ENCODE measurements at places on chromosomes 7 and 10. TPM values are rescaled to one million over a fixed set of nuclear protein-coding genes. Genes with fewer than 3 reads are reported as not detected.

DNA sequence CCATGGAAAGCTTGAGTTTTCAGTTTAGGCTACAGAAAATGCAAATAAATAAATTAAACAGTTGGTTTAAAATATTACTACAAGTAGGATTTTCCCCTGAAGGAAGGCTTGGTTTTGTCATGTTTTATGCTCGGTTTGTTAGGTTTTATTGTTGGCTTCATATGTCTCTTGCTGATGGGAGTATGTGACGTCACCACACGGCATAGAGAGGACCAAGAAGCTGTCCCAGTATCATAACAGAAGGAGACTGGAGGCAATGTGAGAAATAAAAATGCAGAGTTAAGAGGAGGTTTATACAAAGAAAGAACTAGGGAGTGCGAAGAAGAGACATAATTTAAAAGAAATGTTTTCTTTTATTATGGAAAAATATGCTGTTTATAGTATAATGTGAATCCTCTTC is 24.4 kb downstream of the PCDH15 start:
- no peak for DNase-seq

DNA sequence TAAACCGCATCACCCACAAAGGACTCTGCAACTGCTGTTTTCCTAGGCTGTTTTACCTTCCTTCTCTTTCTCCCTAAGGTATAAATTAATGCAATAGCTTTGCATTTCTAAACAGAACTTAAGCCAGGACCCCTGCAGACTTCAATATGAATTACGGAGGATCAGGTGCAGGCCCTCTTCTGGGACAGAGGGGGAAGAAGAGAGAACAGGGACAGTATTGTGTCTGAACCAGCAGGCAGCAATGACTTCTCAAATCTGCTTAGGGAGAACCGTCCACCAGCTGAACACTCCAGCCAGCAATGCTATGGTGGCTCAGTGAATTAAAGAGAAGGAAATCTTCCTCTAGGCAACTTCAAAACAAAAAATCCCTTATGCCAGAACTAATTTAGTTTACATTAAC is 35.7 kb downstream of the POLR3A start:
- no peak for DNase-seq

GRCh38 chr7:111486472-111487142 is 75.7 kb downstream of the IMMP2L start:
- DNase-seq: no peak

- DNase-seq: no peak
These were observed 134.7 kb downstream of the ARL5B start for GRCh38 chr10:18793951-18794350.

DNA sequence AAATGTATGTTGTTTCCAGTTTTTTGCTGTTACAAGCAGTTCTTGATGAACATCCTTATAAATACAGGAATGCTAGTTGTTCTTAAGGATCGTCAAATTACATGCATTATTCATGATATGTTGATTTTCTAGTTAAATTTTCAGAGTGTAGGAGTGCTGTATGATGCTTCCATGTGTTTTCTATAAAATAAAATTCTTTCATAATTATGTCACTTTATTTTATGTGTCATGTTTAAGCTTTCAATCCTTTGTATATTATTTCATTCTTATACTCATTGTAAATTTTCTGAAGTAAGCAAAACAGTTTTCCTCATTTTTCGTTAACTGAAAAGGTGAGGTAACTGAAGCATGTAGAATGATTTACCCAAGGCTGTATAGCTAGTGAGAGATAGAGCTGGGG is 16.8 kb upstream of the MYPN start:
- no peak for DNase-seq

DNA sequence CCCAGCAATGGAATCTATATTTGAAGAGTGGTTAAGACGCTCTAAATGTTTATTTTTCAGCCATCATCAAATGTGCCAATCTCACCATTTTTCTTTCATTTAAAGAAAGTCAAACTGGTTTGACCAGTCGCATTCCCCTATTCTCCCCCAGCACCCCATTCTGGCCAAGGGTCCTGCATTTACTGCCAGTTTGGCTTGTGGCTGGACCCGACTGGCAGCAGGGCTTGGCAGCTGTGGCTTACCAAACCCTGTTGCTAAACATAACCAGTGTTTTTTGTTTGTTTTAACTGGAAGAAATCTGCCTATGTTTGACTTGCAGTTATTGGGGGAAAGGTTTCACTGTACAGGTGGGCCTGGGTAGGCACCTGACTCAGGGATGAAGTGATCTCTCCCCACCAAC is 116.3 kb downstream of the CYP26A1 start:
- DNase-seq: no peak

DNA sequence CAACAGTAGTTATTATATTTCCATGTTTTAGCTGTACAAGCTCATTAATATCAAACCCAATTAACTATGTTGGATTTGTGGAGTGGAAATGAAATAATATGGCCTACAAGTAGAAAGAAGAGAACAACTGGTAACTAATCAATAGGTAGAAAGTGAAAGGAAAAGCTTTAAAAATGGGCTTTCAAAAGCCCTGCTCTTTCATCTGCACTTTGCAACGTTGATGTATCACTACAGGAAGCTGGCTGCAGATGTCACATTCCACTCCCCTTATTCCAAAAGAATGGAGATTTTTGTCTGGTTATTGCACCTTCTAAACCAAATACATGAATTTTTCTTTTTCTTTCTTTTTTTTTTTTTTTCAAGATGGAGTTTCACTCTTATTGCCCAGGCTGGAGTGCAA is 11.7 kb upstream of the MKI67 start:
- DNase-seq: no peak

- no peak for DNase-seq
These were observed 54.8 kb downstream of the DGKI start for GRCh38 chr7:137791930-137792329.

- DNase-seq: no peak
These were observed 72.9 kb upstream of the GRID1 start for GRCh38 chr10:86439544-86439943.

GRCh38 chr10:130634816-130635215 is 498.6 kb downstream of the GLRX3 start:
- DNase-seq: no peak

ZNF32 gene
- 4.9 TPM for total RNA-seq

OR13A1 gene
- total RNA-seq: not detected

MUC3A gene
- total RNA-seq: not detected

Measured in natural killer cell treated with Interleukin-12 subunit alpha and Interleukin-12 subunit beta and Interleukin-15 and Interleukin-18, amount 100 ng/mL, for 72 hours (primary cell).